Activated CD4-positive, alpha-beta T cell treated with anti-CD3 and anti-CD28 coated beads, Interleukin-2, amount 10 ng/mL, durations not matched to agents 7 days and 5 days (primary cell): ENCODE measurements at places on chromosomes 3 and 15. TPM values are rescaled to one million over a fixed set of nuclear protein-coding genes. Genes with fewer than 3 reads are reported as not detected.

DNA sequence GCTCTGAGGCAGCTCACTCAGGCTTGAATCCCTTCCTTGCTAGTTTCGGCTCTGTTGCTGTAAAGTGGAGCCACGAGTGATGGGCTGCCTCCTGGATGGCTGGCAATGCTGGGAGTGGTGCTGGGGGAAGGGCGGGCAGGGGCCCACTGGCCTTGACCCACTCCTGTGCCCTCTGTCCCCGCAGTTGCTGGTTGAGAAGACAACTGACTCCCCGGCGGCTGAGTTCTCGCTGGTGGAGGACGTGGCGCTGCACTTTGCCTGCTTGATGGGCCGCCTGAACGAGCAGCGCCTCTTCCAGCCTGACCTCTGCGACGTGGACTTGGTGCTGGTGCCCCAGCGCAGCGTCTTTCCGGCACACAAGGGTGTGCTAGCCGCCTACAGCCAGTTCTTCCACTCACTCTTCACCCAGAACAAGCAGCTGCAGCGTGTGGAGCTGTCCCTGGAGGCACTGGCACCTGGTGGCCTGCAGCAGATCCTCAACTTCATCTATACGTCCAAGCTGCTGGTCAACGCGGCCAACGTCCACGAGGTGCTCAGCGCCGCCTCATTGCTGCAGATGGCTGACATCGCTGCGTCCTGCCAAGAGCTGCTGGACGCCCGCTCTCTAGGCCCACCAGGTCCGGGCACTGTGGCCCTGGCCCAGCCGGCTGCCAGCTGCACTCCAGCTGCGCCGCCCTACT is 4.7 kb downstream of the ZBTB47 start:
- H3K4me3 ChIP-seq: no peak overlapping the region
- peaks cover 6% of the 10 kb centered on the region for H3K4me1 ChIP-seq
- peak overlapping the region; percentile 38 for H3K27ac ChIP-seq
- H3K36me3 ChIP-seq: no peaks in the 10 kb centered on the region
- H3K27me3 ChIP-seq: peaks cover 2% of the 10 kb centered on the region
- DNase-seq: no peak

GRCh38 chr3:108150200-108150599 is 59.4 kb upstream of the CD47 start:
- no peak overlapping the region for H3K27ac ChIP-seq
- no peak overlapping the region for H3K4me3 ChIP-seq
- H3K36me3 ChIP-seq: peaks cover 12% of the 10 kb centered on the region
- H3K4me1 ChIP-seq: peaks cover 12% of the 10 kb centered on the region
- DNase-seq: no peak

DNA sequence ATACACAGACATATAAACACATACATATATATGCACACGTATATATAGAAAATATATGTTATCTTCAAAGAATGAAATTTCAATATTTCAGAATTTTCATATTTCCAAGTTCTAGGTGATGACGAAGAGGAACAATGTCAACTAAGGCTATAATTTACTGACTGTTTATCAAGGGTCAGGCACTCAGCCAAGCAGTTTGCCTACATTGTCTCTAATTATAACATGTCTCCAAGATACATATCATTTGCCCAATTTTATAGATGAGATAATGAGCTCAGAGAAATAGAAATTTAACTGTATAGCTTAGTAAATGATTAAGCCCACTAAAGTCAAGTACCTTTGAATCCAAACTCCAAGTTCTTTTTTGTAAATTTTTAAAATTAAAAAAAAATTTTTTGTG is 99.9 kb upstream of the PLSCR4 start:
- H3K4me1 ChIP-seq: no peaks in the 10 kb centered on the region
- no peak overlapping the region for H3K4me3 ChIP-seq
- no peaks in the 10 kb centered on the region for H3K27me3 ChIP-seq
- H3K36me3 ChIP-seq: no peaks in the 10 kb centered on the region
- no peak overlapping the region for H3K27ac ChIP-seq

The CILP gene
- total RNA-seq: 0.04 TPM

GRCh38 chr3:132378048-132378762 is 39.1 kb upstream of the DNAJC13 start:
- H3K27ac ChIP-seq: no peak overlapping the region
- no peaks in the 10 kb centered on the region for H3K4me1 ChIP-seq
- H3K4me3 ChIP-seq: no peak overlapping the region
- no peaks in the 10 kb centered on the region for H3K36me3 ChIP-seq
- no peak for DNase-seq

DNA sequence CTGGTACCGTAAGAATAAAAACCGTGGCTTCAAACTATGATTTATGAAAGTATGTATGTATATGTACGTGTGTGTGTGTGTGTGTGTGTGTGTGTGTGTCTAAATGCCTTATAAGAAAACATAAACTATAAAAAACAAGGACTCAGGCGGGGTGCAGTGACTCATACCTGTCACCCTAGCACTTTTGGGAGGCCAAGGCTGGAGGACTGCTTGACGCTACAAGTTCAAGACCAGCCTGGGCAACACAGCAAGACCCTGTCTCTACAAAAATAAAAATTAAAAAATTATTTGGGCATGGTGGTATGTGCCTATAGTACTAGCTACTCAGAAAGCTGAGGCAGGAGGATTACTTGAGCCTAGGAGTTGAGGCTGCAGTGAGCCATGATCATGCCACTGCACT is 29.1 kb downstream of the CCPG1 start:
- H3K4me3 ChIP-seq: no peak overlapping the region
- no peak for DNase-seq
- no peaks in the 10 kb centered on the region for H3K27me3 ChIP-seq
- peaks cover 1% of the 10 kb centered on the region for H3K36me3 ChIP-seq
- H3K4me1 ChIP-seq: no peaks in the 10 kb centered on the region
- H3K27ac ChIP-seq: peak overlapping the region; percentile 46

DNA sequence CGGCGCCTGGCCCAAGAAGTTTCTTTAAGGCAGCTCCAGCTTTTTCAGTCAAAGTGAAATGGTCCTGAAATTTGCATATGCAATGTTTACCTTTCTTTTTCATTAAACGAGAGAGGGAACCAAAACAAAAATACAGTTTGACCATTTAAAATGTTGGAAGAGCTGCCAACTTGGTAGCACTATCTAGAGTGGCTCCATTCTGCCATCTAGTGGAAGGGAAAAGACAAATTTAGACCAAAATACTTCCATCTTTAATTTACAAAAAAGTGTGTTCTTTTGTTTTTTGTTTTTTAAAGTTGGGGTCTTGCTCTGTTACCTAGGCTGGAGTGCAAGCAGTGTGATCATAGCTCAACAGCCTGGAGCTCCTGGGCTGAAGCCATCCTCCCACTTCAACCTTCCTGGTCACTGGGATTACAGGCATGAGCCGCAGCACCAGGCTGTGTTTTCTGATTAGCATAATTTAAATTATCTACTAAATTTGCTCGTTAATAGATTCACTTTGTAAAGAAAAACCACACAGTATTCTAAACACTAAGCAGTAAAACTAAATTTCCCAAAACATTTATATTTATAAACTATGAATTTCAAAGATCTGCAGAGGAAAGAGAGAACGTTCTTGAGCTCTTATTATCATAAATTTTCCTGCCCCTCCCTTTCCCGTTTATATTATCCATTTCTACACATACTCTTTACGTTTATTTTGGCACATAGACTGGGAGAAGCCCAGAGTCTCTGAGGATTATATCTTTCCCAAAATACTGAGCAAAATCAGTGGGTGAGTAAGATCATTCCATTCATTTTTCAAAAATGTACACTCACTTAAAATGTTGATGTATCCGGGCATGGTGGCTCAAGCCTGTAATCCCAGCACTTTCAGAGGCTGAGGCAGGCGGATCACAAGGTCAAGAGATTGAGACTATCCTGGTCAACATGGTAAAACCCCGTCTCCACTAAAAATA is 15.4 kb upstream of the RFC4 start:
- DNase-seq: peak; percentile 54
- no peaks in the 10 kb centered on the region for H3K36me3 ChIP-seq
- H3K4me1 ChIP-seq: peaks cover 18% of the 10 kb centered on the region
- no peak overlapping the region for H3K27ac ChIP-seq

DNA sequence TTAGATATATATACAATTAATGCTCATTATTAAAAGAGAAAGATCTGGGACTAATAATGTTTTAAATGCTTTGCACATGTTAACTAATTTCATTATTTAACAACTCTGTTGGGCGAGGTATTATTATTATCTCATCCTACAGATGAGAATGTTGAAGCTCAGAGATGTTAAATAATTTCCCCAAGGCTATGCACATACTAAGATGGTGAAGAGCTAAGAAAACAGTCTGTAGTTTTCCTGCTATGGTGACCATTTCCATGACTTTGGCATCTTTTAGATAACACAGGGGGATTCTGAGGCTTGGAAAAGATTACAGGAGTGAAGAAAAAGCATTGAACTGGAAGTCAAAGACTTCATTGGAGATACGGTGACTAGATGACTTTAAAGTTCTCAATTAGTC is 226.7 kb downstream of the ZMAT3 start:
- H3K27me3 ChIP-seq: no peaks in the 10 kb centered on the region
- no peaks in the 10 kb centered on the region for H3K36me3 ChIP-seq
- no peak overlapping the region for H3K27ac ChIP-seq
- no peak overlapping the region for H3K4me3 ChIP-seq
- no peak for DNase-seq
- no peaks in the 10 kb centered on the region for H3K4me1 ChIP-seq

The CIB1 gene
- 83.5 TPM for total RNA-seq

The SCN5A gene
- total RNA-seq: not detected

- no peak for DNase-seq
- no peaks in the 10 kb centered on the region for H3K27me3 ChIP-seq
- H3K4me3 ChIP-seq: no peak overlapping the region
- H3K27ac ChIP-seq: no peak overlapping the region
- no peaks in the 10 kb centered on the region for H3K36me3 ChIP-seq
- H3K4me1 ChIP-seq: no peaks in the 10 kb centered on the region
Measured at GRCh38 chr15:27475395-27475794, 504.4 kb downstream of the GABRG3 start.

DNA sequence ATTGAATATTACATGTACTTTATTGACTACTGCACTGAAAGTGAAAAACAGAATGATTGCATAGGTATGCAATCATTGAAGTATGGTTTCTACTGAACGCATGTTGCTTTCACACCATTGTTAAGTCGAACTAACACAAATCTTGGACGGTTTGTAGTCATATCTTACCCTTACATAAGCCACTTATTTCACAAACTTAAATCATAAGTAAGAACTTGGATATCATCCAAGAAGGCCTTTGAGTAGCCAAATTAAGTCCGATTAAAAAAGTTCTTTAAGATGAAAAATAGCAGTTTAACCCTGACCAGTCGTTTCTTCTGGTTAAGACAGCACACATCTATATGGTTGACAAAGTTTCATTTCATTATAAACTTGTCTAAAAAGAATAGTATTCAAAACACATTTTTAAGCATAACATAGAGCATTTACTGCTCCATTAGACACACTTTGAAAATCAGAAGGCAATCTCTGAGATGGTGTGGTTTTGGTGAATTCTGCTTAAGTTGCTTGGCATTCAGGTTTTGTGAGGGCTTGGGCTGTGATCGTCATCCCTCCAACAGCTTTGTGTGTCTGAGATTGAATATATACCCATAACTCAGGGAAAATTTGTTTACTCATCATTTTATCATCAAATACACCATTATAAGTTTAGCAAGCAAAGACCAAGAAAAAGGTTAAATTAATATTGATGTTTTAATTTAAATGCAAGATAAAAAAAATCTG is 92.2 kb downstream of the NFKBIZ start:
- peaks cover 16% of the 10 kb centered on the region for H3K27me3 ChIP-seq
- H3K27ac ChIP-seq: no peak overlapping the region
- H3K4me1 ChIP-seq: peaks cover 33% of the 10 kb centered on the region
- DNase-seq: no peak
- peaks cover 5% of the 10 kb centered on the region for H3K36me3 ChIP-seq

The CATSPER2 gene
- 1.4 TPM for total RNA-seq

The MAP6D1 gene
- 0.83 TPM for total RNA-seq

The SERPINI2 gene
- total RNA-seq: not detected

GRCh38 chr3:168951884-168952283 is 711.6 kb downstream of the MECOM start:
- no peak overlapping the region for H3K4me3 ChIP-seq
- H3K4me1 ChIP-seq: no peaks in the 10 kb centered on the region
- no peaks in the 10 kb centered on the region for H3K27me3 ChIP-seq
- H3K36me3 ChIP-seq: no peaks in the 10 kb centered on the region

The LIPC gene
- 3.9 TPM for total RNA-seq

The TRIM42 gene
- not detected for total RNA-seq
